ENCODE measurements at places on chromosomes 2 and 18.

DNA sequence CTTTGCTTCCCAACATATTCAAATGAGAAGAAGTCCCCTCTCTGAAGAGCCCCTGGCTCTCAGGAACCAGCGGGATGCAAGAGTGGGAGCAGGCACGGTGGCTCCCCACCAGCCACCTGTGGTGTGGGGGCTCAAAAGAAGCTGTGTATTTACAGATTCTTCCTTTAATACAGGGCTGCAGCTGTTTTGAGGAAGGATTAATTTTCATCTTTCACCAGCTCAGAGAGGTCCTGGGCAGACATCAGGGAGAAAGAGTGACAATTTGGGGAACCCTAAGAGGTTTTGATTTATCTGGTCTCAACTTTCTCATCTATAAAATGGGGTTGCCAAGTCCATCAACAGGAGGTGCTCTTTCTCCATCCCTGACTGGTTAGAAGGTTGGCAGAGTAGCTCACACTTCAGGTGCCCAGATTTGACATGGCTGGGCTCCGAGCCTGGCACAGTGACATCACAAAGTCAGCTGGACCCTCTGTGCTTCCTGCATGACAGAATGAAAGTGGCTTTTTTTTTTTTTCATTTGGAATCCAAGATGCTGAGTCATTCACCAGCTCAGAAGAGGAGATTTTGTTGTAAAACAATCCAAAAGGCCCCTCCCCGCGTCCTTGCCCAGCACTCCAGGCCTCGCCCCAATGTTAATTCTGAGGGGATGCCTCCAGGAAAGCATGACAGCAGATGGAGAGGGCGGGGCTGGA is 15.5 kb upstream of the SIX2 start:
- peak; percentile 52 for DNase-seq

GRCh38 chr2:241546771-241547498 is 11.6 kb upstream of the BOK start:
- DNase-seq, result peak; percentile 92

GRCh38 chr2:63446658-63447057 is 141.6 kb downstream of the WDPCP start:
- DNase-seq, result no peak

DNA sequence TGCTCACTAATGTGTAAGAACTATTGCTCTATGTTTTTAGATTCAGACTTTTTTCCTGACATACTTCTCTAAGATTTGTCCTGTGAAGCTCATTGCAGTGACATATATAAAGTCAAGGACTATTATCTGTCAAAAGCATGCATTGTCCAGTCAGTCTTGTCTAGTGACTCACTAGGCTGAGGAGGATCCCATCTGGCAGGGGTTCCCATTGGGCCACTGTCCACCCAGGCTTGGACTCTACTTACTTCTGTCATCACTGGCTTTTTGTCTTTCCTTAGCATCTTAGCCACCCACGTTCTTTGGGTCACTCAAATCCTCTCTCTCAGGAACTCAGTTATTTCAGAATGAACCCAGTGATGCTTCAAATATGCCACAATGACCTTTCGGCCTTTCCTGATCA is 132.6 kb upstream of the NABP1 start:
- no peak for DNase-seq

GRCh38 chr2:84459944-84460429 is 907 bp upstream of the SUCLG1 start:
- DNase-seq, result no peak

DNA sequence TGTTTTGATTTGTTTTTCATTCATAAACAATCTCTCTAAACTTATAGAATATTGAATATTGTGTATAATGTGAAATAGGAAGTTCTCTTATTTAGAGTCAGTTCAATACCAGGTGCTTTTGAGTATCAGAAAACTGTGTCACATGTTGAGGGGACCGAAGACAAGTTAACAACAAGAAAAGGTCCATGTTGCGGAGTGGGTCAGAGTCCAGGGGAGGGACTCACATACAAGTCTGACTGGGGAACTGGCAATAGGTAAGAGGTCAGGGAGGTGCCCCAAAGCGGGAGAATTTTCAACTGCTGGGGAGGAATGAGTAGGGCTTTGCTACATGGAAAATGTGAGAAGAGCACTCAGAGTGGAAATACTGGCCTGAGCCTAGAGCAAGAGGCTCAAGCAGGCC is 19.8 kb upstream of the BCL11A start:
- DNase-seq, result no peak
